ENCODE measurements at places on chromosomes 4 and X.
A peak's percentile ranks its signal among the peaks of the same experiment; 100 is the strongest.

DNA sequence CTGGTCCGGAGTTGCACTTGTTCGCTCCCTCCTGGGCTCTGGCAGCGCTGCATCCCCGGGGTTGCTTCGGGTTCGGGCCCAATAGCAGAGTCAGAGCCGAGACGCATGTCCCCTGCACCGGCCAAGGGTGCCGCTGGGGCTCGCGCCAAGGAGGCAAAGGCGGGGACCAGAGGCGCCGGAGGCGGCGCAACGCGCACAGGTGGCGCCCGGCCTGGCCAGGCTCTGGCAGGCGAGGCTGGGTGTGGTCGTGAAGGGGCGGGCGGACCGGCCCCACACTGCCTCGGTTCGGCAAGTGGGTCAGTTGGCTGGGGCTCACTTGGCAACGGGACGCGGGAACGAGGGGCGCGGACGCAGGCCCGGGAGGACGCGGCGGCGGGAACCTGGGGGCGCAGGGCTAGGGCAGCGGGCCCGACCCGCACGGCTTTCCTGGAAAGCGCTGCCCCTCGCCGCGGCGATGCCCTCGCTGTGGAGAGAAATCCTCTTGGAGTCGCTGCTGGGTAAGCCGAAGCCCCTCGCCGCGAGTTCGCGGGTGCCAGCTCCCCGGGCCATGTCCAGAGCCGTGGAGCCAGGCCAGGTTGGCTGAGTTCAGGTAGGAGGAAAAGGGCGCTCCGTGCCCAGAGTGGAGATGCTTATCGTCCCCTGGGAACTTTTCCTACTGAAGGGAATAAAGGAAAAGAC is at the start of gene CWH43:
TSS of gene CWH43 (plus strand) at position 300 of the 678 bp plus-strand sequence. CDS start at position 455, 155 bp downstream.
- no peak for DNase-seq

DNA sequence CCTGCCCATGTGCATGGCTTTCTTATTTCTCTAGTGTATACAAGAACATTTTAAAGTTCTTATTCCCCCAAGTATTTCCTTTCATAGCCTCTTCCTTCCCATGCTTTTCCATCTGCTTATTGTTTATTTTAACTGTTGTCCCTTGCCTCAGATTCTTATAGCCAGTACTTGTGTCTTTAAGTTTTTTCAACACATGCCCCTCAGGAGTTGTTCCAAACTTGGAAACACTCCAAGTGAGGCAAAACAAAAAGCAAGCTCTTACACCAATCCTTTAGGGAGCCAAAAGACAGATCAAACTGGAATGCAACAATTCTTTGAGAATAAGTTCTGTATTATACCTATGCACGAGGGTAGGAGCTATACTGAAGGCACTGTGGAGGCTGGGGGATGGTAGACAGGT is 222.0 kb upstream of the STK26 start:
- DNase-seq, result no peak

GRCh38 chrX:53082773-53083616 is 828 bp downstream of the TSPYL2 start:
- DNase-seq, result no peak

DNA sequence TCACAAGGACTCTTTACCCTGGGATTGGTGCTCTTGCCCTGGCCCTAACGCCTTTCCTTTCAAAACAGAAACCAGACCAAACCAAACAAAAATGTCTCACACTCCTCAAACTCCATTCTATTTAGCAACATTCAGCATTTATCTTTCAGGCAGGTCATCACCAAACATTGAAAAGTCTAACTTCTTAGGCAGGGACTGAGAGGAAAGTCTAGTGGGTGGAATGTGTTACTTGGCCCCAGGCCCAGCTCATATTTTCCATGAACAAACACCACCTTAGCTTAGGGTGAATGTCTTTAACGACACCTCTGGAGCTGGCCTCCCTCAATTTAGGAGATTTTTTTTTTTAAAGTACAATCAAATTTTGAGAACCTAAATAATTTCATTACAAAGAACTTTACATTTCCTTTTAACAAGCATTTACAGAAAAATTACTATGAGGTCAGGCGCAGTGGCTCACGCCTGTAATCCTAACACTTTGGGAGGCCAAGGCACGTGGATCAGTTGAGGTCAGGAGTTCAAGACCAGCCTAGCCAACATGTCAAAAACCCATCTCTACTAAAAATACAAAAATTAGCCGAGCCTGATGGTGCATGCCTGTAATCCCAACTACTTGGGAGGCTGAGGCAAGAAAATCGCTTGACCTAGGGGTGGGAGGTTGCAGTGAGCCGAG is 10.2 kb upstream of the N4BP2 start:
- peak; percentile 37 for DNase-seq

GRCh38 chr4:169993531-169993930 is 32.7 kb downstream of the MFAP3L start:
- no peak for DNase-seq

DNA sequence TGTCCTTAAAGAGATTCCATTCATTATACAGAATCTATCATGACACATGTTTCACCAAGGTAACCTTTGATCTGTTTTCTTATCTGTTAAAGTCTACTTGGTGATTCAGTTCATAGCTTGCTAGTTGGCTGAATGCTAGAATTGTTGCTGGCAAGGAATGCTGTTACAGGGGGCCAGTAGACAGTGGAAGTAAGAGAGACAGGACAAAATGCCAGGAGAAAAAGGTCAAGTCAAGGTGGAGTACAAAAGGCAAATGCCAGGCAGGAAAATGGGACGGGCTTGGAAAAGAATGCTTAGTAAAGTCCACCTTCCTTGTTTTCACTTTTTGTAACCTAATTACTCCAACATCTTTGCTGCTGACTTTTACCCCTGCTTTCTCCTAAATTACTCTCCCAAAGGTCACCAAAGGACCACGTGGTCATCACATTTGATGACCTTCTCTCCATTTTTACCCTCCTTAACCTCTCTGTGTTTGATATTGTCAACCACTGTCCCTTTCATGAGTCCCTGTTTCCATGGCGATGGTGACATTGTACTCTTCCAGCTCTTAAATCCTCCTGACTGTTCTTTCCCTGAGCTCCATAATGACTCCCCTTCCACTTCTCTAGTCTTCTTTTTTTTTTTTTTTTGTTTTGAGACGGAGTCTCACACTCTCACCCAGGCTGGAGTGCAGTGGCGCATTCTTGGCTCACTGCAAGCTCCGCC is 24.5 kb upstream of the TAPT1 start:
- DNase-seq, result no peak

DNA sequence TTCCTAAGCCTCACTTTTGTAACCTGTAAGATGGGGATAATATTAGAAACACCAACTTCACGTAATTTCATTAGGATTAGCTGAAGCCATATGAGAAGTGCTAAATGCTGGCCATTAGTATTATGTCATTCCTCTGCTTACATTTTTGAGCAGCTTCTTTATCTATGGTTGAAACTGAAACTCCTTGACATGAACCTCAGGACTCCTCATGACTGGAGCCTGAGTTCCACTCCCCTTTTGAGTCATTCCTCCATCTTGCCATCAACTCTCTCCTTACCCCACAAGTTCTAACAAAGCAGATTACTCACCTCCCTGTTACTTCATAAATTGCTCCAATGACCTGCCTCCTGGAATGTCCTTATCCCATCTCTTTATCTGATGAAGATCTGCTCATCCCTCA is 123.2 kb upstream of the KCNIP4 start:
- DNase-seq, result no peak

GRCh38 chr4:41058426-41058825 is 155.9 kb downstream of the APBB2 start:
- DNase-seq, result no peak

GRCh38 chr4:157700898-157701694 is 471.7 kb downstream of the GASK1B start:
- no peak for DNase-seq

DNA sequence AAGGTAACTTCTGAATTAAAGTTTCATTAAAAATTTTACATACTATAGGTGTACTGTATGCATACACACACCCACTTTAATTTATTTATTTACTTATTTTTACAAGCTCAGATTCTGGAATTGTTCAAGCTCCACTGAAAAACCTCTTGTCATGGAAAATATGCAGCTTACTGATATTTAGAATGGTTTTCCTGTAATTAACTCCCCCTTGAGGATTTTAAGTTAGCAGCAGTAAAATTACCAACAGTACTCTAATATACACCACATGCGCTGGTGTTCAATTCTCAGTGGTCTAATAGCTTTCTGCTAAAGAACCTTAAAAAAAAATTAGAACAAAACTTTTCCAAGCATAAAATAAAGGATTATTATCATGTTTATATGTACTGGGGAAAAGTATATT is 12.0 kb downstream of the MAB21L2 start:
- no peak for DNase-seq

GRCh38 chrX:51420610-51421009 is 75.8 kb downstream of the NUDT11 start:
- DNase-seq, result peak; percentile 11

- DNase-seq, result no peak
Observed at GRCh38 chr4:48022192-48022799, 5.7 kb downstream of the NIPAL1 start.

GRCh38 chr4:23969635-23970145 is 79.8 kb upstream of the PPARGC1A start:
- DNase-seq, result no peak

DNA sequence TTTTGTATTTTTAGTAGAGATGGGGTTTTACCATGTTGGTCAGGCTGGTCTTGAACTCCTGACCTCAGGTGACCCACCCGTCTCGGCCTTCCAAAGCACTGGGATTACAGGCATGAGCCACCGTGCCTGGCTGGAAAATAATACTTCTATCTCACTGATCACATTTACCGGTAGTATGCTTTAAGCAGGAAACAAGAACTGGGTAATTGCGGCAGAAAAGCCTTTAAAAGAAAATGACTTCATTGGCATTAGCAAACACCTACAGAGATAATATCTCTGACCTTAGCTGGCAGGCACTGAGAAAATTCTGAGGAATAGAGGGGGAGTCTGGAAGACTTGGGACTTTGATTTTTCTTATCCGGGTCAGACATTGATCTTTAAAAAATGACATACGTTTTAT is 78.5 kb downstream of the SHROOM3 start:
- DNase-seq, result no peak

GRCh38 chr4:132333724-132334047 is 815.4 kb upstream of the PCDH10 start:
- no peak for DNase-seq

GRCh38 chr4:95061220-95061619 is 303.5 kb downstream of the BMPR1B start:
- DNase-seq, result no peak

GRCh38 chrX:130245441-130245840 is 23.3 kb downstream of the ZNF280C start:
- DNase-seq, result no peak

- no peak for DNase-seq
Observed at GRCh38 chr4:23750125-23750524, 139.7 kb downstream of the PPARGC1A start.

DNA sequence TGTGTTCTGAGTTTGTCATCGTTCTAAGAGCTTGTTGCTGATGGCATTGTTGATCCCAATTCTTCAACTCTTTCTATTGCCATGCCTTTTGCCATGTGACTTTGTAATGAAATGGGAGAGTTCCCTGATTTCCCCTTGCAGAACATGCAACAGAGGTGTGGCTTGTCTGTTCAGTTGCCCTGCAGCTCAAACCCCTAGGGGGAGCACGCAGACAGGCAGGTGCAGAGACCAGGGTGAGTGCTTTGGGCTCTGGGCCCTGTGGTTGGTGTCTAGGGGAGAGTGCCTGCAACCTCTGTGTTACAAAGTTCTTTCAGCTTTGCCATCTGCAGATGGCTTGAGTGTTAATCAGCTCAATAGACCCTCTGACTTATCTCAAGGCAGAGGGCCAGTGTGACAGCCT is 332.7 kb downstream of the MID1IP1 start:
- peak; percentile 11 for DNase-seq

GRCh38 chr4:68319040-68319439 is 30.9 kb downstream of the YTHDC1 start:
- DNase-seq, result no peak

DNA sequence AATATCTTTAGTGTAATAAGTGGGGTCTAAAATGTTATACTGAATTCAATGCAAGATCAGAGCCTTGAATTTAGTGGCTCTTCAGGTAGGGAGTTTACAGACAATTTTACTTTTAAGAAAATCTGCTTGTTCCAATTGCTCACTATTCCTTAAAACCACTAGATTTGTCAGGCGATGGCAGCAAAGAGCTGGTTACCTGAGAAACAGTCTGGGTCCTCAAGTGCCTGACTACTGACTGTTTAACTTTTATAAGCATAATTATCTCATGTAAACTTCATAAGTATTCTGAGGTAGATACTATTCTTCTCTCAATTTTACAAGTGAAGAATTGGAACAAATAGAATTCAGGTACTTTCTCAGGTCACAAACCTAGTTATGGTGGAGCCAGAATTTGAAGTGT is 84.3 kb downstream of the RRAGB start:
- DNase-seq, result no peak

DNA sequence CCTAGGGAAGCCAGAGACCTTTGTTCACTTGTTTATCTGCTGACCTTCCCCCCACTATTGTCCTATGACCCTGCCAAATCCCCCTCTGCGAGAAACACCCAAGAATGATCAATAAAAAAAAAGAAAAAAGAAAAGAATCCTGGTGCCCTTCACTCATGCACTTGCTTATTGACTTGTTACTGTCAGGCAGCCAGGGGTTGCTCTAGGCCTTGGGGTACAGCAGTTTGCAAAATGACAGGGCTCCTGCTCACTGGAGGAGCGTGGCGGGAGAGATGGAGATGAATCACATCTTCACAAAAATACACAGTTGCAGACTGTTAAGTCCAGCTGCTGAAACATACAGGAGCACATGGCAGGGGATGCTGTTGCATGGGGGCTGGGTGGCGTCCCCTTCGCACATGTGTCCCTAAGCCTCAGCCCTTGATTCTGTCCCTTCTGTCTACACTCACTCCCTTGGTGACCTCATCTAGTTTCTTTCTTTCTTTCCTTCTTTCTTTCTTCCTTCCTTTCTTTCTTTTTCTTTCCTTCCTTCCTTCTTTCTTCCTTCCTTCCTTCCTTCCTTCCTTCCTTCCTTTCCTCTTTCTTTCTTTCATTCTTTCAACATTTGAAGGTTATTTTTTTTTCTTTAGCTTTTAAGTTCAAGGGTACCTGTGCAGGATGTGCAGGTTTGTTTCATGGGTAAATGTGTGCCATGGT is 16.9 kb upstream of the TMEM271 start:
- no peak for DNase-seq

- peak; percentile 26 for DNase-seq
Observed at GRCh38 chr4:139416073-139416673, 37.7 kb upstream of the RAB33B start.

GRCh38 chrX:56564921-56565840 is 1.8 kb downstream of the UBQLN2 start:
- no peak for DNase-seq

DNA sequence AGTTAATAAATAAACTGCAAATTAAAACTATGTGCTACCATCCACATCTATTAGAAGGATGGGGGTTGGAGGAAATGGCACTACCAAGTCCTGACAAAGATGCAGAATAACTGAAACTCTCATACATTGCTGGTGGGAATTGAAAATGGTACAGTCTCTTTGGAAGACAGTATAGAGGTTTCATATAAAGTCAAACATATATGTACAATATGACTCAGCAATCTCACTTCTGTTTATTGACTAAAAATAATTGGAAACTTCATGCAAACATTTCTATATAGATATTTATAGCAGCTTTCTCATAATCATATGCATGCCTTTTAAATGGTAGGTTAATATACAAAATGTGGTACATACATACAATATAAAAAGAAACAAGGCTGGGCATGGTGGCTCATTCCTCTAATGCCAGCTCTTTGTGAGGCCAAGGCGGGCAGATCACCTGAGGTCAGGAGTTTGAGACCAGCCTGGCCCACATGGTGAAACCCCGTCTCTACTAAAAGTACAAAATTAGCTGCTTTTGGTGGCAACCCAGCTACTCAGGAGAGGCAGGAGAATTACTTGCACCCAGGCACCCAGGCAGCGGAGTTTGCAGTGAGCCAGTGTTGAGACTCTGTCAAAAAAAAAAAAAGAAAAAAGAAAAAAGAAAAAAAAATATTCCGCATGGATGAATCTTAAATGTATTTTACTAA is 225.0 kb upstream of the CXXC4 start:
- DNase-seq, result no peak
